ENCODE measurements at places on chromosomes 16 and 17.

- DNase-seq = no peak
Measured at GRCh38 chr17:54864636-54865356, 35.9 kb upstream of the TOM1L1 start.

- no peak for DNase-seq
Measured at GRCh38 chr17:68800751-68801150, 154.4 kb downstream of the ABCA8 start.

GRCh38 chr16:78437352-78437968, 338.0 kb downstream of the WWOX start:
- no peak for DNase-seq

- peak; percentile 85 for DNase-seq
Measured at GRCh38 chr17:47831003-47831933, at the start of the genes LRRC46 and MRPL10. Gene LRRC46 (plus strand): TSS chr17:47831670. CDS start chr17:47831990, 320 bp downstream. Gene MRPL10 (minus strand): TSS chr17:47831541. CDS start chr17:47831511, 30 bp downstream.

DNA sequence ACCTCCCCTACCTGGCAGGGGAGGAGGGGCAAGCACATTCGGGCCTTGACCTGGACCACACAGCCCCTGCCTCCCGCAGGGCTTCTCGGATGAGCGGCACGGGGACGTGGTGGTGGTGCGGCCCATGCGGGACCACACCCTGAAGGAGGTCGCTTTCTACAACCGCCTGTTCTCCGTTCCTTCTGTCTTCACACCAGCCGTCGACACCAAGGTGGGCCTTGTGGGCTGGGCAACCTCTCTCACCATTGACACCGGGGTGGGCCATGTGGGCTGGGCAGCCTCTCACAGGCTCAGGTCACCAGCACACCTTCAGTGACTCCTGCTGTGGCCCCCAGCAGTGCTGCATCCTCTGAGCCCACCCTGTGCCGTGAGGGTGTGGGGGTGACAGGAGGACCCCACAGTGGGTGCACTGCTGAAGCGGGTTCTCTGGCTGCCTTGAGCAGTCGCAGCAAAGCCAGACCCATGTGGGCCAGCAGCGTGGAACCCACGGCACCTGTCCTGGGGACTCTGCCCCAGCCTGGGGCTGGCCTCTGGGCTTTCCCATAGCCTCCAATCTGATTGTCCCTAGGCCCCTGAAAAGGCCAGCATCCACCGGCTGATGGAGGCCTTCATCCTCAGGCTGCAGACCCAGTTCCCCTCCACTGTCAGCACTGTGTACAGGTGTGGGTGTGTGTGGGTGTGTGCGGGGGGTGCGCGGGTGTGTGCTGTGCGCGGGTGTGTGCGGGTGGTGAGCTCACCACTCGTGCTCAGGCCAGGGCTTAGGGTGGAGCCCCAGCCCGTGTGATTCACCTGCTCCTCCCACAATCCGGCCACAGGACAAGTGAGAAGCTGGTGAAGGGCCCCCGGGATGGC, 7.5 kb downstream of the CTU2 start:
- no peak for DNase-seq

DNA sequence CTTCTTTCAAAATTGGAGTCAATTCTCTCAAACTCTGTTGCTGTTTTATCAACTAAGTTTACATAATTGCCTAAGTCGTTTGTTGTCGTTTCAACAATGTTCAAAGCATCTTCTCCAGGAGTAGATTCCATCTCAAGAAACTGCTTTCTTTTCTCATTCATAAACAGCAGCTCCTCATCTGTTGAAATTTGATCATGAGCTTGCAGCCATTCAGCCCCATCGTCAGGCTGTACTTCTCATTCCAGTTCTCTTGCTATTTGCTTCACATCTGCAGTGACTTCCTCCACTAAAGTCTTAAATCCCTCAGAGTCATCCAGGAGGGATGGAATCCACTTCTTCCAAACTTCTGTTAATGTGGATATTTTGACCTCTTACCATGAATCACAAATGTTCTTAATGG, 230.6 kb downstream of the IRF8 start:
- no peak for DNase-seq

DNA sequence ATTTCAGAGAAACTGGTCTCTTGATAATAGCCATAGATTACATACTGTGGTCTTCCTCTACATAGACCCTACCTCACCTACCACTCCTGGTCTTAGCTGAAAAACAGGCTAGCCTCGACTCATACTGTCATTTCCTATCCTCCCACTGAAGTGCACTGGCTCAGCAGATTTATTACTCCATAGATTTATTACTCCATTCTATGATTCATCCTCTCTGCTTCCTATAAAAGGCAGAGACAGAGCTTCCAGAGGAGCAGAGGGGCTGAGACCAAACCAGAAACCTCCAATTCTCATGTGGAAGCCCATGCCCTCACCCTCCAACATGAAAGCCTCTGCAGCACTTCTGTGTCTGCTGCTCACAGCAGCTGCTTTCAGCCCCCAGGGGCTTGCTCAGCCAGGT, at the start of gene CCL7:
TSS of gene CCL7 (plus strand) at position 253 of the 400 bp plus-strand sequence. CDS start at position 323, 70 bp downstream.
- DNase-seq = no peak

- DNase-seq = no peak
Measured at GRCh38 chr16:74771656-74772315, 2.8 kb downstream of the FA2H start.

DNA sequence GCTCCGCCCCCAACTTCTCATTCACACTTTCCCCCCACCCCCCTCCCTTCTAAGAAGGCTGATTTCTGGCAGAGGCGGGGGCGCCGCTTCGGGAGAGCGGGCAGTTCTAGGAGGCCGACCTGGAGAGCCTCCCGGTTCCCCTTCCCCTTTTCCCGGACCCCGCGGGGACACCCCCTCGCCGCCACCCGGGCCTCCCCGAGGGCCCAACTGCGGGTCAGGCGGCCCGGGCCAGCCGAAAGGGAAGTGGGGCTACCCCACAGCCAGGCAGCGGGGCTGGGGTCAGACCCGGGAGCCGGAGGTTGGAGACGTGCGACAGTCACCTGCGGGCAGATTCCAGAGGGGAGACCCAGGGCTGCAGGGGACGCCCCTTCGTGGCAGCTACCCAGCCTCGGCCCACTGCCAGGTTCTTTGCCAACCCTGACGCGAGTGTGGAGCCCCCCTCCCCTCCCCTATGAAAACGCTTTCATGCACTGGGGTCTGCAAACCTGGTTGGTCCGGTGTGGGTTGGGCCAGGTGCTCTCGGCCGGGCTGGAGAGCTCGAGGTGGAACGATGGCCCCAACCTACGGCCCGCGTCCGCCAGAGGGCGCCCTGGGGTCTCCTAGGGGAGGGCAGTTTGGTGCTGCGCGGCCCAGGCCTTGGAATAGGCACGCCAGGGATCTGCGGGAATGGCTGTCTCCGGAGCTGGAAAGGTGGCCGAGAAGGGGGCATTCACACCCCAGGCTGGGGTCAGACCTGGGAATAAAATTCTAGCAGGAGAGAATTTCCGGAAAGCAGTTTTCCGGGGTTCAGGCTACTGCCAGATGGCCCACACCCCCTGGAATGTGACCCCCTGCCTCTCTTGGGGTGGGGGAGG, 721 bp upstream of the SOCS3 start:
- peak; percentile 14 for DNase-seq

DNA sequence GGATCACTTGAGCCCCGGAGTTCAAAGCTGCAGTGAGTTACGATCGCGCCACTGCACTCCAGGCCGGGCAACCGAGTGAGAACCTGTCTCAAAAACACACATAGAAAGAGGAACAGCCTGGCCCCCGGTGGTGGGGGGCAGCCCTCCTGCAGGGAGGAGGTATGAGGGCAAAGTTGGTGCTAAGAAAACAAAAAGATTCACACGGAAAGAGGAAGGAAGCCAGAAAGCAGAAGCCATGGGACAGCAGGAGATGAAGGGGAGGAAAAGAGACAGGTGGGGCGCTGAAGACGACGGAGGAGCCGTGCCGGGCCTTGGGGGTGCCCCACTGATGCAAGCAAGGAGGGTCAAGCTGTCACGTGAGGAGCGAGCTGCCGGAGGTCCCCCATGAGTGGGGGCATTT, 8.2 kb upstream of the C16orf74 start:
- DNase-seq = no peak

- no peak for DNase-seq
Measured at GRCh38 chr16:89507214-89507833, 879 bp upstream of the SPG7 start.

DNA sequence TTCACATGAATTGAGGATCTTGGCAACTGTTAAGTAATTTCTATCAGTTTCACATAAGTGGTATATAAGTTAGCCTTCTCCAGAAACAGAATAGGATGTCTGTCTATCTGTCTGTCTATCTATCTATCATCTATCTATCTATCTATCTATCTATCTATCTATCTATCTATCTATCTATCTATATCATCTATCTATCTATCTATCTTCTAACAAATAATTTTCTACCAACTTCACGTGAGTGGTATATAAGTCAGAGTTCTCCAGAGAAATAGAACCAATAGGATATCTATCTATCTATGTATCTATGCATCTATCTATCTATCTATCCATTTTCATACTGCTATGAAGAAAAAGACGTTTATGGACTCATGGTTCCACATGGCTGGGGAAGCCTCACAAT, 11.4 kb upstream of the SPACA3 start:
- no peak for DNase-seq

DNA sequence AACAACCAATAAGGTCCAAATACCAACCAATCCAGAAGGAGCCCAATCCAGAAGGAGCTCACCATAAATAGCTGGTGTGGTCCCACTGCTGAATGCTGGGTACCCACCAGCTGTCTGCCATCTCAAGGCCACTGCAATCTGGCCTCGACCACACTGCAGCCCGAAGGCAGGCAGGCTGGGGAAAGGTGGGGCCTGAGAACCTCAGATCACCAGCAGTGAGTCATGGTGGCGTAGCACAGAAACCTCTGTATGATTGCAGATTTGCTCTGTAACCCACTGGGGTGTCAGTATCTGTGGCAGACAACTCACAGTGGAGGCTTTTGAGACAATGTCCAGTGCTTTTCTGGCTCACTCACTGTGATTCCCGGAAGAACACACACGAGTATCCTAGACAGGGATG, 14.7 kb upstream of the CMTR2 start:
- DNase-seq = no peak

DNA sequence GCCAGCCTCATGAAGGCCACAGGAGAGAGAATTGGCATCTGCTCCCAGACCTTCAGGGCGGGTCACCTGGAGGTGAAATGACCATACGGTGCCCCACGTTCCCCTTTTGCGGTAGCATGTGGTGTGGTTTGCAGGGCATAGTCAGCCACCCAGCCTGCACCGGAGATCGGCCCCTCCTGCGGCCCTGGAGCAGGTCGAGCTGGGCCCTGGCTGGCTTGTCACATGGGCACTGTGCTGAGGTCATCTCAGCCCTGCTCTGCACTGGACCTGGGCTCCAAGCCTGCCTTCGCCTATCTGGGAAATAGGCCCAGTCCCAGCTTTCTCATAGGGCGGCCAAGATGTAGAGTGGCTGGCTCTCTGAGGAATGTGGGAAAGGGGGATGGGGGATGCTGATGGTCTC, 16.2 kb downstream of the GSE1 start:
- DNase-seq = no peak
